ENCODE measurements at places on chromosomes 1 and 21.
A peak's percentile ranks its signal among the peaks of the same experiment; 100 is the strongest.

- no peak for DNase-seq
These were observed 10.7 kb downstream of the SNX7 start for GRCh38 chr1:98672189-98672588.

GRCh38 chr1:203126866-203127665, 460 bp upstream of the ADORA1 start:
- peak; percentile 22 for DNase-seq

DNA sequence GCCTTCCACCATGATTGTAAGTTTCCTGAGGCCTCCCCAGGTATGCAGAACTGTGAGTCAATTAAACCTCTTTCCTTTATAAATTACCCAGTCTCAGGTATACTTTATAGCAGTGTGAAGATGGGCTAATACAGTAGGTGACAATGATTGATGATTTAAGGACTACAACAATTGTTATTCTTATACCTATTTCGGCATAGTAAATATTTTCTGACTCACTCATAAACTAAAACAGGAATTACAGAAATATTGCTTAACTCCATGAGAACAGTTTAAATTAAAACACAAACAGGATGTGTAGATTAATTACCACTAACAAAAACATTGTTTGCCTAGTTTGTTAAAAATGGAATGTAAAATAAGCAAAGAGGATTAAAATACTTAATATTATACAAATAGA, 839.9 kb downstream of the LTN1 start:
- DNase-seq = no peak

- no peak for DNase-seq
These were observed 519.5 kb upstream of the DAB1 start for GRCh38 chr1:57943365-57943764.

- DNase-seq = no peak
These were observed 4.0 kb downstream of the EPS8L3 start for GRCh38 chr1:109759513-109760334.

DNA sequence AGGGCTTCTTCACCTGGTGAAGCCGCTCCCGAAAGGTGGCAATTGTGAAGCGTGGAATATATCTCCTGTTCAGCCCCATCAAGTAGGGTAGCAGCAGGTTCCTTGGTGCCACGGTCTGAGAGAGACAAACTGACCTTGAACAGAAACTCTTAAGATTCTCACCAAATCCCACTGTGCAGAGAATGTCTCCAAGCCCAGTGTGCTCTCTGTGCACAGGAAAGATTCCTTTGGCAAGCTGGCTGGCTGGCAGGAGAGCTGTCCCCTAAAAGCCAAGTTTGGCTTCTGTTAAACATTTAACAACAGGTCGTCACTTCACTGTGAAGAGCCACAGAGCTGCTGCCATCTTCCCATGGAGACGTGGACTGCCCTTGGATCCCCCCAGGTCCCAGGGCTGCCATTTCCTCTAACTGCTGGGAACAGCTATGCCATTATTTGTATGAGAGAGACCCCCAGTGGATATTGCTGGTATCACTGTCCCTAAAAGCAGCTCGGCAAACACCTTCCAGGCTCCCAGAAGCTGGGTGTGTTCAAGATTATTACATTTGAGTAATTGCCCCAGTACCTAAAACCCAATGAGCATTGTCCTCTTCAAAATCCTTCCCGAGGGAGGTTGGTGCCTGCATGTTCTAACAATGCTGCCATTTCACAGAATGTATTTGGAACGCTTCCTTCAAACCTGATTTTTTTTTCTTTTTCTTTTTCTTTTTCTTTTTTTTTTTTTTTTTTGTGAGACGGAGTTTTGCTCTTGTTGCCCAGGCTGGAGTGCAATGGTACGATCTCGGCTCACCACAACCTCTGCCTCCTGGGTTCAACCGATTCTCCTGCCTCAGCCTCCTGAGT, 71.8 kb downstream of the CD58 start:
- DNase-seq = peak; percentile 72

DNA sequence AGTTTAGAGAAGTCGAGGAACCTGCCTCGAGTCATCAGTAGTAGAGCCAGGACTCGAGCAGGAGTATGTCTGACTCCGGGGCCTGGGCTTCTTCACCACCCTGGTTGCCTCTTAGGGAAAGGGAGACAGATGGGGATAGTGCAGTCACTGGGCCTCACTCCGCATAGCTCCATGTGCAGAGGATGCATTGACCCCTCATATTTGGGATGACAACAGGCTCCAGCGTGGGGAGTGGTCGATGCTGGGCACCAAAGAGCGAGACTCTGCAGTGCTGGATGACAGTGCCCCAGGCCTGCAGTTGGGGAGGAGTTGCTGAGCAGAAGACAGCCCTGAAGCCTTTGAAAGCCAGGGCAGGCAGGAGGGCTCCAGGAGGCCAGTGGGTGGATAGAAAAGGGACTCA, 20.8 kb upstream of the TENT5C start:
- DNase-seq = no peak

- no peak for DNase-seq
These were observed 680 bp downstream of the MAGOH start for GRCh38 chr1:53237638-53238037.

DNA sequence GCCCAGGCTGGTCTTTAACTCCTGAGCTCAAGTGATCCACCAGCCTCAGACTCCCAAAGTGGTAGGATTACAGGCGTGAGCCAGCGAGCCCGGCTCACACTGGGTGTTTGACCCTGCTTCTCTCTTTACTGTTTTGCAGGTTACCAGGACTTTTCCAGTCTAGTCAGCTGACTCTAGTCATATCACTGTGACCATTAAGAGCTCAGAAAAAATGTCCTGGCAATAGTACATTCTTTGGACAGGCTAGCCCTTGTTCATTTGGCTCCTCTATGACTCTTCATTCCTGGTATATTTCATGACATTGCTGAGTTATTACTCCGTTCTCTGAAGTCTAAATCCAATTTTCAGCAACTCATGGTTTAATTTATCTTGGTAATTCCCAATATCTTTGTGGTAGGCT, 8.0 kb upstream of the CA6 start:
- DNase-seq = no peak

DNA sequence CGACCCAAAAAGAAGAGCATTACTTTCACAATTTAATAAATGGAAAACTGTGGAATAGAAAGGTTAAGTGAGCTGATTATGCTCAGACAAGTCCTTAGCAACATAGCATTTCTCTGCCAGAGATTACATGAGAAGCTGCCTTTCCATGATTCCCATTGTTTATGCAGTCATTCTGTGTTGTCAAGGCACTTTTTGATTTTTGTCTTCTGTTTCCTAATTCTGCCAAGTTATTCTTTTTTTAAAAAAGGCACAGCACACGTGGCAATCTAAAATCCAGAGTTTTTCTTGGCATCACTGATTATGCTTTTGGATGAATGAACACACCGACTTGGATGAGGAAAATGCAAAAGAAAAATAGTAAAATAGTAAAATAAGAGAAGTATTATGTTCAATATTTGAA, 185.0 kb downstream of the RGS7 start:
- DNase-seq = no peak

- no peak for DNase-seq
These were observed 77.1 kb downstream of the PAX7 start for GRCh38 chr1:18707696-18708257.

DNA sequence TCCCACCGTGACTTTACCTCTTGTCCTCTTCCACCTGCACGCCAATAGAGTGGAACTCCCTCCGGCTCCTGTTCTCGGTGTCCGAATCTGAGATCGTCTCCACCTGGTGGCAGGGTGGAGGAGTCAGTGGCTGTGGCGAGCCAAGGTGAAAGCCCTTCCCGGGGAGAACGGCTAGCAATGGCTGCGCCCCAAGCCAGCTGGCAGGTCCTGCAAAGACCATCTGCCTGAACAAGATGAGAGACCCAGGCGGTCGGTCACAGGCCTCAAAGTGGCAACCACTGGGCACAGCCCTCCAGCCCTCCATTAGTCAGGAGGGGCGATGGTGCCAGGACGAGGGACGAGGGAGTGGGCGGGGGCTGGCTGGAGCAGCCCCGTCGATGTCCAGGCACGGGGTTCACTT, 25.4 kb upstream of the SMIM12 start:
- no peak for DNase-seq

GRCh38 chr1:184866991-184867788, 107.1 kb downstream of the NIBAN1 start:
- peak; percentile 29 for DNase-seq

- DNase-seq = no peak
These were observed 287.1 kb upstream of the ADGRL4 start for GRCh38 chr1:79293611-79294010.

DNA sequence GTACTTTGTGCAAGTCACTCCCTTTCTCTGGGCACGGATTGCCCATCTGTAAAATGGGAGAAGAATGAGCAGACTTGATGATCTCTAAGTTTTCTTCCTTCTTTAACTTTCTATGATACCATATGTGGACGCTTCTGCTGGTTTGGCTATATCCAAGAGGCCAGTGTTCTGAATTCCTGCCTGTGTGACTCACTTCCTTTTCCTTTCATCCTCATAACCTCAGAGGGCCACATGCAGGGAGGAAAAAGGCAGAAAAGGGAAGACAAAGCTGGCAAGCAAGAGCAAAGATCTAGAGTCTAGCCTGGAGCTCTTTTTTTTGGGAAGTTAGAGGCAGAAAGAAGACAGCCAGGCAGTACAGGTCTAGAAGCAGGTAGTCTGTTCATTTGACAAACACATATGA, 151.2 kb downstream of the OMA1 start:
- DNase-seq = peak; percentile 36

DNA sequence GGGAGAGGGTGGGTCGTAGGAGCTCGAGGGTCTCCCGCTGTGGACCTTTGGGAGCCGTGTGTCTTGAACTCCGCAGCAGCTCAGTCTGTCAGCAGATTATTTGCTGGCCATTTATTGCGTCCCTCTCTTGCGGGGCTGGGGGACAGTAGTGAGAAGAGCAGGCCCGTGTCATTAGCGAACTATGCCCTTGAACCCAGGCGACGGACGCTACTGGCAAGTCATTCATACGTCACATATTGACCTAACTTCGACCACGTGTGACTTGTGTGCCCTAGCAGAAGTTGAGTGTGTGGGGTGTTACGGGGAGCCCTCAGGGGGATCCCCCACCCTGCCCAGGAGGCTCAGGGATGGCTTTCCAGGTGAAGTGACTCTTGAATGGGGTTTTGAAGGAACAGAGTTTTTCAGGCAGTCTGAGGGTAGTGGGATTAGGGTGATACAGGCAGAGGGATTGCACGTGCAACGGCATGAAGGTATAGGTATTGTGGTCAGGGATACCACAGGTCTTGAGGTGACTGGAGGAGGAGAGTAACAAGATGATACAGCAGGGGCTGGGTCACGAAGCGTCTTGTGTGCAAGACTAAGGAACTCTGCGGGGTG, 13.0 kb downstream of the RCC1 start:
- peak; percentile 28 for DNase-seq

- no peak for DNase-seq
These were observed 4.2 kb downstream of the GPR25 start for GRCh38 chr1:200877010-200877409.

GRCh38 chr1:44546403-44547053, 127.8 kb downstream of the TMEM53 start:
- no peak for DNase-seq

DNA sequence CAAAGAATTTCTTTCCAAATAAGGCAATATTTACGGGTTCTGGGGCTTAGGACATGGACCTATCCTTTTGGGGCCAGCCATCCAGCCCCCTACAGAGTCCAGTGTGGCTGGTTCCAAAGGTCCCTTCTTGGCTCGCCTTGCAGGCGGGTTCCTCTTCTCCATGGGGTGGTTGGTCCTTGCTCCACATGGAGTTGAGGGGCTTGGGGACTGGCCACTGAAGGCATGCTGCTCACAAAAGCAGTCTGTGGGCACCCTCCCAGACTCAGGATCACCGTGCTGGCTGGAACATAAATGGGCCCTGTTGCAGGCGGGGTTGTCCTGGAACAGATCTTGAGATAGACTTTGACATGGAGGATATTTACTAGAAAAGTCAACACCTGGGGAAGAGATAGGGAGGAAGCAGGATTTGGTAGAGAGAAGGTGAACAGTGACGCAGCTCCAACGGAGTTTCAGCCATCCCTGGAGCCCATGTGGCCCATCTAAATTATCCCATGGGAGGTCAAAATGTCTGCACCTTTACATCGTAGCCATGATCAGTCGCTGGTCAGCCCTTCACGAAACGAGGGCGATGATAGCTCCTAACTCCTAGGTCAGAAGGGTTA, 39.1 kb upstream of the LRP8 start:
- no peak for DNase-seq

DNA sequence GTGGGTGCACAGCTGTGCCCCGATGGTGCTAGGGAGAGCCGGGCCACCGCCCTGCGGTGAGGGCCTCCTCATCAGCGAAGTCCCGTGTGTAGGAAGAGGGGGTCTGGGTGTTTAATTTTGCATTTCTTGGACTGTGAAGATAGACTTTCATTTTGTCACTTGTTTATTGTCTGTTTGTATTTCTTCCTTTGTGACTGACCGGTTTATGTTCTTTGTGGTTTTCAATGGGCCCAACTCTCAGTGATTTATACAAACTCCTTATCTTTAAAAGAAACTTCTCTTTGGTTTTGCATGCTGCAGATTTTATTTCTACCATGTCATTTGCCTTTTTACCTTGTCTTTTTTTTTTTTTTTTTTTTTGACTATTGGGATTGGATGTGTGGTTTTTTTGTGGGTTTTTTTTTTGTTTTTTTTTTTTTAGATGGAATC, 65.1 kb downstream of the COL18A1 start:
- no peak for DNase-seq

GRCh38 chr1:238489006-238489405, 598.3 kb upstream of the ZP4 start:
- no peak for DNase-seq

DNA sequence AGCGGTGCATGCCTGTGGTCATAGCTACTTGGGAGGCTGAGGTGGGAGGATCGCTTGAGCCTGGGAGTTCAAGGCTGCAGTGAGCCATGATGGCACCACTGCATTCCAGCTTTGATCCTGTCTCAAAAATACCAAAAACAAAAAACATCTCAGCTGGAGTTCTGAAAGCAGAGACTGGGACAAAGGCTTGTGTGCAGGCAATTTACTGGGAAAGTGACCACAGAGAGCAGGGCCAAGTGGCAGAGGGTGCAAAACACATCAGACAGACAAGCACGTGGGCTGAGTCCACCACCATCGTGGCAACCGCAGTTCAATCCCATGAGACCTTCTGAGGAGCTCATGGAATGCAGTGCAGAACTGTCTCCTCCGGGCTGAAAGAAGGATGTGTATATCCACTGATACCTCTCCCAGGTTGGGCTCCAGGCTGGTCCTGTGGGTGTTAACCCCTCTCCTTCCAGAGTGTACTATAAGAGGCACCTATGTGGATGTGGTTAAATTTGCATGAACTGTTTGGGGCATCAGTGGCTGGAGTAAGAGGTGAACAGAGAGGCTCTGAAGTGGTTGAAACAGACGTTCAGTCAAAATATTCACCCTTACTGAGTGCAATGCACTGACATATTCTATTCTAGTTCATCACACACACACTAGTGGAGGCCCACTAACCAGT, 10.8 kb downstream of the PIGP start:
- DNase-seq = no peak

DNA sequence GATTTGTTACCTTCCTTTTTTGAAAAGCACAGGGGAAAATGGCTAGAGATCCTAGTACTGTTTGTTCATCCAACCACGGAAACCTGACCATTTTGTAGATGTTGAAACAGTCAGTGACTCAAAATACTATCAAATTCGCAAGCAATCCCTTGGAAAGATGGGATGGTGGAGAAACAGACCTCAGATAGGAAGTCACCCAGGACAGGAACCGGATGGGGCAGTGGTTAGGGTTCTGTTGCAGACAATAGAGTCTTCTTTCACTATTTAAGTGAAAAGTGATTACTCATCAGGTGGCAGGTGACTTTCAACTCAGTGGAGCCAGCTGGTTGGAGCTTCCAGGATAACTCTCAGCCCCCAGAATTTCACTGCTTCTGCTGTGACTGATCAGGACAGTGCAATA, 17.0 kb downstream of the LHX4 start:
- no peak for DNase-seq

GRCh38 chr1:160325252-160325651, 17.8 kb downstream of the COPA start:
- no peak for DNase-seq

- DNase-seq = peak; percentile 20
These were observed at the start of gene KCNQ4 for GRCh38 chr1:40783001-40783905. TSS of gene KCNQ4 (plus strand) at chr1:40783787. CDS start at chr1:40784094, 307 bp downstream.
